ENCODE measurements at places on chromosomes 1 and 21.

- DNase-seq = no peak
Observed at GRCh38 chr1:193457676-193458075, 271.3 kb upstream of the B3GALT2 start.

DNA sequence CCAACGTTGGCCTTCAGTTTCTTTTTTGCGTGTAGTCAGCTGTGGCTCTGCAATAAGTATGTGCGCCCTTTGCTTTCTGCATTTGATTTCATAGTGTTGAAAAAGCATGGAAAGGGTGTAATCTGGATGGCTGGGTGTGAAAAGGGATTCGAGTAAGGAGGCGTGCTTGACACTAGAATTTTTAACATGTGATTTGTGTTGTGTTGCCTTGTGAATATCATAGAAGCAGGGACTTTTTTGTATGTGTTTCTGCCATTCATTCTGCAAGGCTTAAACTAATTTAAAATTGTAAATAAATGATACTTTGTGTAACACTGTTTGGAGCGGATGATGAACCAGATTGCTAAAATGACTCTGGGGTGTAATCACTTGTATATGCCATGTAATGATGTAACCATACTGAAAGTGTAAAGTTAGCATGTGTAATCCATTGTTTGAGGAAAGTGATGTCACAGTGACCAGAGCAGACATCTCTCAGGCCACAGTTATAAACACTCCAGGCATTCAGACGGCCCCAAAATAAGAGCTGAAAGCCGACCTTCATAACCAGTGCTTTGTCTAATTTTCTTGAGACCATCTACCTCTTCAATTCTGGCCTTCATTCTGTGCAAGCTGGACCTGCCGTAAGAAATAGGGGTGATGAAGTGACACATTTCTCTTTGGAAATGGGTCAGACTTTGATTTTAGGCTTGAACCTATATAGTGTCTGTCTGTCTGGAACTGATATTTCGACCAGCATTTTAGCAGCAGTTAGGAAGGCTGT, 618 bp downstream of the SH3BGR start:
- DNase-seq = no peak

DNA sequence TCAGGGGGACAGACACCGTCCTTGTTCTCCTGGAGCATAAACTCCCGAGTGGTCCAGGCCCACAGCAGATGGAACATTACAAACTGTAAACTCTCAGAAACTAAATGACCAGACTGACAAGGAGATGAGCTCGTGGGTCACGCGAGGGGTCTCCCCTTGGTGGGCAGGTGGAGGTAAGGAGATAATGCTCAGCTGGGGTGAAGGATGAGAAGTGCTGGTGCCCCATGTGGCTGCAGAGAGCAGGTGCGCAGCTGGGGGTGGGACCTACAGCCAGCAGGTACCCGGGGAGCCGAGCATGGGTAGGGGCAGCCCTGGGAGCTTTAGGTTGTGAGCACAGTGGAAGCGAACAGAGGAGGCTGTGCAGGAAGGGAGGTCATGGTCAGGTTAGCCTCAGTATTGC, 40.1 kb downstream of the AJAP1 start:
- DNase-seq = no peak

GRCh38 chr1:233614743-233615521, 1.0 kb downstream of the KCNK1 start:
- DNase-seq = peak; percentile 34

GRCh38 chr1:100433563-100433962, 81.3 kb downstream of the CDC14A start:
- no peak for DNase-seq

GRCh38 chr21:14353231-14353630, 29.7 kb downstream of the HSPA13 start:
- no peak for DNase-seq

- DNase-seq = no peak
Observed at GRCh38 chr1:150192012-150192411, 42.3 kb downstream of the PLEKHO1 start.

- no peak for DNase-seq
Observed at GRCh38 chr1:35569936-35570335, 3.2 kb upstream of the TFAP2E start.

- no peak for DNase-seq
Observed at GRCh38 chr1:22418933-22419382, 32.7 kb upstream of the ZBTB40 start.

DNA sequence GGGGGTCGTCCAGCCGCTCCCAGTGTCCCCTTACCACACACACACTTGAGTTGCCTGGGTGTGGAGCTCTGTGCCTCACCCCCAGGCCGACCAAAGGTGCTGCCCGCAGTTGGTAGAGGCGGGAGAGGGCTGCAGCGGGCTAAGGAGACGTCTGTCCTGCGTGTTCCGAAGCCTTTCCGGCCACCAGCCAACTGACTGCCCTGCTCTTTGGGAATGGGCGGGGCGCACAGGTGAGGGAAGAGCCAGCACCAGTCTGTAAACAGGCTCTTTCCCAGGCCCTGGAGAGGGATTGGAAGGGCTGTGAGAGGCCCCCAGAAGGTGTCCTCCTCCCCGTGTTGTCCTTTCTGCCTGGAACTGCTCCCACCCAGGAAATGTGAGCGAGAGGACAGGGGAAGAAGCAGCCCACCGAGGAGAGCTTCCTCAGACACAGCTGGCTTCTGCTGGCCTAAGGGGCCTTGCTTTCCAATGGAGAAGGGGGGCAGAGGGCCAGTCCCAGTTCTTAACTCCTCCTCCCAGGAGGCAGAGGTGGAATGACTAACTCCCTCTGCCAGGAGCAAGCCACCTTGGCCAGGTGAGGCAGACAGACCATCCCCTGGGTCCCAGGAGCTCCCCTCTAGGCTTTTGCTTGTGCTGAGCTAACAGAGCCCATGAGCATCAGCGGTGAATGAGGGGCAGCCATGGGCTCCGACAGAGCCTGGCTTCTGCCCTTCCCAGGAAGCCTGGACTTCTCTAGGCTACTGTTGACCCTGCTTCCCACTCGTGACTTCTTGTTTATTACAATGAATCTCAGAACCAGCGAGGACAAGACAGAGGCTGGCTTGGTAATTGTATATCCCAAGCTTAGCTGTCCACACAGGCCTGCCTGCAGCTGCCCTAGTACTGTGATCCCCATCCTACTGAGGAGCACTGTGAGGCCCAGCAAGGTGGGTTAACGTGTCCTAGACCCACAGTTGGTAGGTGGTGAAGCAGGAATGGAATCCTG, 158.1 kb upstream of the COA6 start:
- peak; percentile 30 for DNase-seq

DNA sequence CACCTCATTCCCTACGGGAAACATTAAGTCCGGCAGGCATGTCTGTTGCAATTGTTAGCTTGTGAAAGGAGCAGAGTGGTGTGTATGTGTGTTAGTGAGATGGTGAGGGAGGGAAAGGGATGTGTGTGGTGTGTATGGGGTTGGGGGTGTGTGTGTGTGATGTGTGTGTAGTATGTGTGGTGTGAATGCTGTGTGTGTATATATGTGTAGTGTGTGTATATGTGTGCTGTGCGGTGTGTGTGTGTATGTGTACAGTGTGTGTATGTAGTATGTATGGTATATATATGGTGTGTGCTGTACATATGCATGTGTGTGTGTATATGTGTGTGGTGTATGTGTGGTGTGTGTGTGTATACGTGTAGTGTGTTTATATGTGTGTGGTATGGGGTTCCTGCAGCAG, 20.8 kb upstream of the BLACAT1 start:
- DNase-seq = no peak

DNA sequence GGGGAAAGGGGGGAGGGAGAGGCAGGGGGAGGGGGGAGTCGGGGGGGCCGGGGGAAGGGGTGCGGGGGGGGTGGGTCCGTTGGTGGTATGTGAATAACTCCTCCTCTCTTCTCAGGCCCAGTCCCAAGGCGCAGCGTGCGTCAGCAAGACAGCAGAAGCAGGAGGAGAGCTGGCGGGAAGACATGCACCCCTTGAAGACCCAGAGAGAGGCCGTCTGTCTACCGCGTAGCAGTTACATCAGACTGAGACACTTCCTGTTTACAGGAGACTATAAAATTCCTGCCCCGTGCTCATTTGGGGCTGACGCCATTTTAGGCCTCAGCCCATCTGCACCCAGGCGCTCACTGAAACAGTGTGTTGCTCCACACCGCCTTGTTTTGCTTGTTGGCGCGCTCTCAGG, 55.3 kb downstream of the SETD4 start:
- peak; percentile 28 for DNase-seq

DNA sequence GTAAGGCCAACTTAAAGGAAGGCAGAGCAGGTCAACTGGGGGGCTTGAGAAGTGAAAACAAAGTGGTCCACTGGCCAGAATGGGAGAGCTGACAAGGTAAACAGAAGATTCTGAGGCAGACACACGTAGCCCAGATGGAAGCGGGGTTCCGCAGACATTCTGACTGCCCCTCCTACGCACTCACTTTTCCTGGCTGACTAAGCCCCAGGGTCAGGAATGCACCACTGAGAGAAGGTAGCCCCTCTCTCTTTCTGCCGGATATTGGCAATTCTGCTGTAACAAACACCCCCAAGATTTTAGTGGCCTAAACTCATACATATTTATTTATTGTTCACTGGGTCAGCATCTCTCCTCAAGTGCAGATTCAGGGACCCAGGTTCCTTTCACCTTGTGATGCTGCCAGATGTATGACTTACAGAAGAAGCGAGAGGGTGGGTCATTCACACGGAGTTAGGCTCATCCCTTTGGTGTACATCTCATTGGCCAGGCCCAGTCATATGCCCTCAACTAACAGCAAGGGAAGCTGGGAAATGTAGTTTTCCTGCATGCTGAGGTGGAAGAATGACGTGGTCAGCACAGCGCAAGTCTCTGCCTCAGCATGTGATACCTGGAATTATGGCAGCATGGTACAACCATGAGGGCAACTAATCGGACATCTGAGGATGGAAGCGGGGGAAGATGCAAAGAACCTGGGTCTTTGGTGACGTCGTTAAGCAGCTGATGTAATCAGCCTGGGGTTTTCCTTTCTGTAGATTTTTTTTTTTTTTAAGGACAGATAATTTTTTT, 43.4 kb upstream of the MRPS6 start:
- peak; percentile 47 for DNase-seq

- no peak for DNase-seq
Observed at GRCh38 chr1:110159168-110159567, 8.9 kb downstream of the SLC6A17 start.

- peak; percentile 10 for DNase-seq
Observed at GRCh38 chr1:78483903-78484302, 6.9 kb upstream of the PTGFR start.

DNA sequence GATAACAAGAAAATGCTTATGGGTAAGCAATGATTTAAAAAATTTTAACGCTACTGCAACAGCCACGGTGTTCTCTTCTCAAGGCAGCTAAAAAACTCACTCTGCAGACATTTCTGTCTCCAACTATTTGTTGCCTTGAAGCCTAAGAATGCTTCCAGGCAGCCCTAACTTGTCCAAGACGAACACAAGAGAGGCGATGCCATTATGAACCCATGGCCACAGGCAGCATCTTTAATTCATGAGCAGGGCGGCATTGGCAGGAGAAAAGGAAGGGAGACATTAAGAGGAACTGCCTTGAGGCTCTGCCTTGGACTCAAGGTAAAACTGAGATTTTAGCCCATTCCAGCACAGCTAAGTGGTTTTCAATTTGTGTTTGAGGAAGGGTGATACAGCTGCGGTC, 67.5 kb downstream of the KCND3 start:
- DNase-seq = no peak

DNA sequence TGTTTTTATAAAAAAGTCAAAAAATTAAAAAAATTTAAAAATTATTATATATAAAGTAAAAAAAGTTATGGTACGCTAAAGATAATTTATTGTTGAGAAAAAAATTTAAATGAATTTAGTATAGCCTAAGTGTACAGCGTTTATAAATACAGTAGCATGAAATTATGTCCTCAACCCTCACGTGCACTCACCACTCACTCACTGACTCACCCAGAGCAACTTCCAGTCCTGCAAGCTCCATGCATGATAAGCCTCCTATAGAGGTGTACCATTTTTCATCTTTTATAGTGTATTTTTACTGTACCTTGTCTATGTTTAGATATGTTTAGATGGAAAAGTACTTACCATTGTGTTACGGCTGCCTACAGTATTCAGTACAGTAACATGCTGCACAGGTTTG, 5.1 kb downstream of the DISC1 start:
- DNase-seq = no peak

- DNase-seq = no peak
Observed at GRCh38 chr1:53265581-53265980, 27.3 kb upstream of the MAGOH start.

DNA sequence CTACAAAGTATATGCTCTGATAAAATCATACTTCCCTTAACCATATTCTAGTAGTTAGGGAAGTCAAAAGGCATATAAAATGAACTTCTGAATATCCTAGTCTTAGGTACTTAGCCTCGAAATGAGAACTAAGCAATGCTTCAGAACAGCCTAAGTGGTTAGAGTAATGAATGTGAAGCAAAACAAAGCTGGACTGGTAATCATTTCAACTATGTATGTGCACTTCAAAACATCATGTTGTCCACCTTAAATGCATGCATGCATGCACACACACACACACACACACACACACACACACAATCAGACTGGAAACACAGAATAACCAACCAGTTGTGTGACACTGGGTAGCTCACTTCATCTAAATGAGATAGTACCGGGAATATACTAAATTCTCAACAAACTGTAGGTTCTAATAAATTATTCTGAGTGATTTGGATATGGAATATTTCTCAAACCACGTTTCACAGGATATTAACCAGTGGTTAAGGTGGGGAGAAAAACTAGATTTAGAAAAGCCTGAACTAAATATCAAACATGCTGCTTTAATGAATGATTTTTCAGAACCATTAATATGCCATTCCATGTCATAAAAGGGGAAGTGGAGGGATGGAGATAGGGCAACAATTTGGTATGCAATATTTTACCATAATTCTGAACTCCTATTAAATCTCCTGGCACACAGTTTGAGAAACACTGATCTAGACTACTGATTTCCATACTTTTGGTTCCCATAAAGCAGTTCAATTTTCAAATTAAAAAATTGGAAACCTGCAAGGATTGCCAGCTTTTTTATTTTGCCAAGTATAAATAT, 19.5 kb downstream of the RNF115 start:
- DNase-seq = no peak

DNA sequence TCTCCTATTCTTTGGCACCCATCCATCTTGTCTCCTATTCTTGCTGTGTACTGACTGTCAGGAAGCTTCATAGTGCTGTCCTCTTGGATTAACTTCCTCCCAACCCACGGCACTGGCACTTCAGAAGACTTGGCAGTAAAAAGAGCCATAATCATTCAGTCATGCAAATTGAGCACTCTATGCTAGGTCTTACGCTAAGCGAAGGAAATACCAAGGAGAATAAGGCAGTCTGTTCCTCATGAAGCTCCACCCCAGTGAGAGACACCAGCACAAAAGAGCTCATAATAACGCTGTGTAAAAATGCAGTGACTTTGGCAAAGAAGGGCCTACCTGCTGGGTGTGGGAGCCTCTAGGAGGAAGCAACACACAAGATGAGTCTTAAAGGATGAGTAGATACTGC, 67.1 kb downstream of the GFI1 start:
- DNase-seq = no peak

GRCh38 chr21:37762606-37763005, 153.7 kb downstream of the KCNJ6 start:
- no peak for DNase-seq

- no peak for DNase-seq
Observed at GRCh38 chr1:16905868-16906702, 10.3 kb downstream of the RNU1-2 start.

Measured in left colon (tissue), 2 donors.